Stomach (tissue), 19 donors: ENCODE measurements at places on chromosomes 7 and 10. TPM values are rescaled to one million over a fixed set of nuclear protein-coding genes. Genes with fewer than 3 reads are reported as not detected.

- DNase-seq = peak; percentile 69
- H3K4me1 ChIP-seq = peaks cover 31% of the 10 kb centered on the region
- peak overlapping the region; percentile 75 for H3K27ac ChIP-seq
- no peaks in the 10 kb centered on the region for H3K36me3 ChIP-seq
Observed at GRCh38 chr7:2510909-2511768, 8.4 kb upstream of the LFNG start.

DNA sequence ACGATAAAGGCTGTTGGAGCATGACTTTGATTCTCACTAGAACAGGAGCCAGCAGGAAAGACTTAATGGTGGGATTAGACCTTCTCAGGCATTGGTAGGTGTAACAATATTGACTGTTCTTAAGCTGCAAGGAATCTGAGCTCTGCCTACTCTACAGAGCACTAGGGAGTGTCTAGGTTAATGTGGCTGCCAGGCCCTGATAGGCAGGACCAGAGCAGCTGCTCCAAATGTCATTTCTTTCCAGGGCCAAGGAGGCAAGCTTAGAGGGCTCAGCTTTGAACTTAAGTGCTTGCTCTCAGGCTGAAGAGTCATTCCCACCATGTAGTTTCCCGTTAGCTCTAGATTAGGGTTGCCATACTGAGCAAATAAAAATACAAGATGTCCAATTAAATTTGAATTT is 96.8 kb downstream of the RAB18 start:
- no peak overlapping the region for H3K27ac ChIP-seq
- H3K27me3 ChIP-seq = no peaks in the 10 kb centered on the region
- peaks cover 13% of the 10 kb centered on the region for H3K4me1 ChIP-seq
- no peak for DNase-seq
- H3K36me3 ChIP-seq = no peaks in the 10 kb centered on the region
- no peak overlapping the region for H3K4me3 ChIP-seq

DNA sequence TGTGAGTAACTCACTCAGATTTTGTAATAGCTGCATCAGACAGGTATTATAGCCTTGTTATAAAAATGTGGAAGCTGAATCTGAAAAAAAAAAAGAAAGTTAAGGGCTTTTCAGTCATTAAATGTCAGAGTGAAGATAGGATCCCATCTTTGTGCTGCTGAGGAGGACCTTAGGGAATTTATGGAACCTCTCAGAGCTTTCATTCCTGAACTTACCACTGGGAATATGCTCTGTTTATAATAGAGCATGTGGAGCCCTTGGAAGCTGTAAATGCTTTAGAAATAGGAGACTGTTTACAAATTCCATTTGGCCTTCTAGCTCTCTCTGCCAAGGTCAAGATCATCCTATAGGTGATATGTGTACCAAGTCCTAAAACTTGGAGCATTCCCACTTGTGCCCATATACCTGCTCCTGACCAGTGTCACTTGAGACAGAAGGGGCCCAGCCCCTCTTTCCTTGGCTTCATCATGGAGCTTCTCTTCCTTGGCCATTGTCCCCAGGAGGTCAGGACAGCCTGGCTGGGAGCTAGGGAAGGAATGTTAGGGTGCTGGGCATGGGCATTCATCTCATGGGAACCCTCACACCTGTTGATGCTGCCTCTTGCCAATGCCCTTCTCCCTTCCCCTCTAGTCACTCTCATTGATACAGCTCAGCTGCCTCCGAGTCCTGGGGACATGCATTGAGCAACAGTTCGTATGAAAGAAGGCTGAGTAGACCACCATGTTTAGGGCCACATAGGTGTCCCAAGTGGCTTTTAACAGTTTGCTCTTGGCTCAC is 105.3 kb downstream of the LRRC18 start:
- no peaks in the 10 kb centered on the region for H3K36me3 ChIP-seq
- no peaks in the 10 kb centered on the region for H3K4me1 ChIP-seq
- no peak overlapping the region for H3K4me3 ChIP-seq
- H3K27ac ChIP-seq = no peak overlapping the region
- DNase-seq = no peak

DNA sequence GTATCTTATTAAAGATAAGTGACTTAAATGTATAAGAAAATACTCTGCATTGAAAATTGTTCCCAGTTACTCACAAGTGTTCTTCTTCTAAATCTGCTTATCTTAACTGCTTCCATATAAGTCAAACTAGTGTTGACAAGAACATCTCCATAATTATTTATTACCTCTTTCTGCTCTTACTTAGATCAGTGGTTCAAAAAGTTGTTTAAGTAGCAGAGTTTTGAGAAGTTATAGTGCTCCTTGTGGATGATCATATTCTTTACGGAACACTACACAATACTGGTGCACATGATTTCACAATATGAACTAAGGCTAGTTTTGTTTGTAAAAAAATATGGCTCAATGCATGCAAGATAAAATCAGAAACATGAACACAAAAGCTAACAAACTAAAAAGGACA is 168.4 kb downstream of the SEMA3D start:
- no peak overlapping the region for H3K27ac ChIP-seq
- no peaks in the 10 kb centered on the region for H3K27me3 ChIP-seq
- H3K36me3 ChIP-seq = no peaks in the 10 kb centered on the region

DNA sequence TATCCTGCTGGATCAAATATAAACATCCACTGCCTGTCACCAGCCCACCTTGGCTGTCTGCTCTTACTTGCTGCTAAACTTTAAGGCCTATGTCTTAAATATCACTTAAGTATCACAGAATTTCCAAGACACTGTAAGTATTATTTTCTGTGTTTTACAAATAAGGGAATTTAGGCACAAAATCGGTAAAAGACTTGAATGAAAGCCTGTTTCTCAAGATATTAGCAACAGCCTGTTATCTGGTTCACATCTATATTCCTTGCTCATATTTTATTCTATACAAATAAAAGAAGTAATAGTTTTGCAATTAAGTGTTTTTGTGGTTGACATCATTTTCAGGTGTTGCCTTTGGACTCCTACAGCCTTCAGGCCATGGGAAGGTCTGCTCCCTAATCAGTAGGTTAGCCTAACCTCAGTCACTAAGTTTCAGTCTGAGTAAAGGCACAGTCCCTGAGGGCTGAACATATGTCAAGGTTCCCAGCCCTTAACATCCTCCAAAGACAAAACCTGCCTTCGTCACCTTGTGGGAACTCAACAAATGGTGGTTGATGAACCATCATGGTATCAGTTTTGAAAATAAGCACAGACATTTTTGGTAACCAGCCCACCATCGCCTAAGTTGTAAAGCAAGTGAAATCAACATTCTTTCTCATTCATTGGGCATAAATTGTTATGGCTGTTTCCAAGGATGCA is 127.1 kb downstream of the CREB5 start:
- no peaks in the 10 kb centered on the region for H3K36me3 ChIP-seq
- H3K4me1 ChIP-seq = no peaks in the 10 kb centered on the region
- H3K4me3 ChIP-seq = no peak overlapping the region
- no peak overlapping the region for H3K27ac ChIP-seq

- peak overlapping the region; percentile 61 for H3K27ac ChIP-seq
- no peaks in the 10 kb centered on the region for H3K36me3 ChIP-seq
- no peak for DNase-seq
- peaks cover 48% of the 10 kb centered on the region for H3K4me1 ChIP-seq
- no peak overlapping the region for H3K4me3 ChIP-seq
- no peaks in the 10 kb centered on the region for H3K27me3 ChIP-seq
Observed at GRCh38 chr7:44749992-44750391, 1.3 kb downstream of the ZMIZ2 start.

GRCh38 chr10:59631237-59631636 is 78.4 kb downstream of the SLC16A9 start:
- H3K27me3 ChIP-seq = no peaks in the 10 kb centered on the region
- H3K4me3 ChIP-seq = no peak overlapping the region
- no peaks in the 10 kb centered on the region for H3K4me1 ChIP-seq
- no peak overlapping the region for H3K27ac ChIP-seq
- DNase-seq = no peak

- H3K4me1 ChIP-seq = peaks cover 15% of the 10 kb centered on the region
- H3K4me3 ChIP-seq = no peak overlapping the region
- H3K27me3 ChIP-seq = no peaks in the 10 kb centered on the region
- no peak overlapping the region for H3K27ac ChIP-seq
- H3K36me3 ChIP-seq = no peaks in the 10 kb centered on the region
Observed at GRCh38 chr7:28114056-28114455, 66.5 kb downstream of the JAZF1 start.

DNA sequence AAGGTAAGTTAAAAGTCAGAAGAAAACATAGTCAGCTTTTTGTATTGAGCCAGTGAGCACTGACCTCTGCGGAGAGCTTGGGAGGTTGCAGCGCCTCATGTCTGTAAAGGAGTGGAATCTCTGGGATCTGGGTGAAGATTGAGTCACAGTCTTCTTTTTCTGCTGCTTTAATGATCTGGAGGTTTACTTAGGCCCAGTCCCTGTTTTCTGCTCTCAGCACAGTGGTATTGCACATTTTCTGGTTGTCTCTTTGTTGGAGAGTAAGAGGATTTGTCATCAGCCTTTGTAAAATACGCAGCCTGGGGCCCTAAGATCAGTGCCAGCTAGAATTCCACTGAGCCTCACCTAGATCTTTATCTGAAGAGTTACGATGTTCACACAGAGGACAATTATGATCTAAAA is 58.3 kb upstream of the GJD4 start:
- H3K4me3 ChIP-seq = no peak overlapping the region
- peaks cover 59% of the 10 kb centered on the region for H3K36me3 ChIP-seq
- H3K4me1 ChIP-seq = no peaks in the 10 kb centered on the region

- H3K36me3 ChIP-seq = no peaks in the 10 kb centered on the region
- no peak overlapping the region for H3K4me3 ChIP-seq
- H3K27me3 ChIP-seq = no peaks in the 10 kb centered on the region
- H3K27ac ChIP-seq = peak overlapping the region; percentile 11
Observed at GRCh38 chr10:12689893-12690292, 311.6 kb downstream of the CCDC3 start.

GRCh38 chr10:89115876-89116627 is 91.1 kb downstream of the CH25H start:
- no peaks in the 10 kb centered on the region for H3K4me1 ChIP-seq
- H3K36me3 ChIP-seq = no peaks in the 10 kb centered on the region
- H3K4me3 ChIP-seq = no peak overlapping the region
- no peak overlapping the region for H3K27ac ChIP-seq
- no peaks in the 10 kb centered on the region for H3K27me3 ChIP-seq

DNA sequence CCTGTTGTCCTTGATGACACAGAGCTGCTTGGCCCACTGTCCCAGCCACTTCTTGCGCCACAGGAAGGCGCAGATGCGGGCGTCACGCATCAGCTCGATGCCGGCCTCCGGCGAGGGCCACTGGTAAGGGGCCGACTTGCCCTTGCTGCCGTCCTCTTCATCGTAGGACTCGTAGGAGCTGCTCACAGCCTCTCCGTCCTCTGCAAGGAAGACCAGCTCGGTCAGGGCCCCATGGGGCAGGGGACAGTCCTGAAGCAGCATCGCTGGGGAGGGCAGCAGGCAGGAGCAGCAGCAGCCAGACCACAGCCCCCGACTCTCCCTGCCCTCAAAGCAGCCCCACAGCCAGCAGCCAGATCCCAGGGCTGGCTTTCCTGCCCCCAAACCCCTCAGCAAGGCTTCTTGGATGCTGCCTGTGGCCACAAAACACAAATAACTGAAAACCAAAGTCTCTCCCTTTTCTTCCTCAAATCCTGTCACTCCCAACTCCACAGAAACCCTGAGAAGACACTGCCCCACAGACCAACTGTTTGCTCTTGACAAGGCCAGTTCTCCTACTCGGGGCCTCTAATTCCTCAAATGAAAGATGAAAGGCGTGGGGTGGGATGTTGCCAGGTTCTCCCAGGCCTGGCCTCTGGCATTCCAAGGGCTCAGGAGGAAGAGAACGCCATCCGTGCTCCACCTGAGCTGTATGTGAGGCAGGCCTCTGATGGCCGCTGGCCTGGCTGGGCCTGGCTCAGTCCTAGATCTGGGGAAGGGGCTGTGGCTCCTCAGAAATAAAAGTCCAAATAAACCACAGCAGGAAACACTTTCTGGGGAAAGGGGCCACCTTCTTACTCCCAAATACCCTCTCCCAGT is 76.7 kb downstream of the VWA2 start:
- no peaks in the 10 kb centered on the region for H3K27me3 ChIP-seq
- H3K4me1 ChIP-seq = no peaks in the 10 kb centered on the region
- H3K36me3 ChIP-seq = no peaks in the 10 kb centered on the region
- no peak overlapping the region for H3K27ac ChIP-seq
- no peak for DNase-seq

GRCh38 chr7:22980422-22980821 is 33.5 kb downstream of the HYCC1 start:
- peaks cover 19% of the 10 kb centered on the region for H3K36me3 ChIP-seq
- DNase-seq = no peak
- H3K27ac ChIP-seq = no peak overlapping the region
- H3K4me1 ChIP-seq = no peaks in the 10 kb centered on the region
- no peak overlapping the region for H3K4me3 ChIP-seq

GRCh38 chr10:33773253-33773573 is 438.7 kb upstream of the NRP1 start:
- no peaks in the 10 kb centered on the region for H3K27me3 ChIP-seq
- DNase-seq = no peak
- no peak overlapping the region for H3K4me3 ChIP-seq
- no peak overlapping the region for H3K27ac ChIP-seq

DNA sequence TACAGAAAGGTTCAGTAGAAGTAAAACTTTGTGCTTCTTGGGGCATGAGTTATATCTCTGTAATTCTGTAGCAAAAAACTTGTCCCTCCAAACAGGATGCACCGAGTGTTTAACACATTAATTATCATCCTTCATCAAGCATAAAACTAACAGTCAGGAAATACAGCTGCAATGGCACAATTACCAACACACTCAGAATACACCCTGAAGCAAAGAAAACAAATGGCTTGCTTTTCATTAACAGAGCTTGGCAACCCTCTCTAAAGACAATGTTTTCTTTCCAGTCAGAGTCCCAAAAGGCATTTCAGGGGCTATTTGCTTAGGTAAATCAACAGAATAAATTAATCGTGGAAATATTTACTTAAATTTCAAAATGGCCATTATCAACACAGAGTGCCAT is 107.7 kb downstream of the ICA1 start:
- H3K27ac ChIP-seq = no peak overlapping the region
- peaks cover 28% of the 10 kb centered on the region for H3K36me3 ChIP-seq
- no peaks in the 10 kb centered on the region for H3K27me3 ChIP-seq

DNA sequence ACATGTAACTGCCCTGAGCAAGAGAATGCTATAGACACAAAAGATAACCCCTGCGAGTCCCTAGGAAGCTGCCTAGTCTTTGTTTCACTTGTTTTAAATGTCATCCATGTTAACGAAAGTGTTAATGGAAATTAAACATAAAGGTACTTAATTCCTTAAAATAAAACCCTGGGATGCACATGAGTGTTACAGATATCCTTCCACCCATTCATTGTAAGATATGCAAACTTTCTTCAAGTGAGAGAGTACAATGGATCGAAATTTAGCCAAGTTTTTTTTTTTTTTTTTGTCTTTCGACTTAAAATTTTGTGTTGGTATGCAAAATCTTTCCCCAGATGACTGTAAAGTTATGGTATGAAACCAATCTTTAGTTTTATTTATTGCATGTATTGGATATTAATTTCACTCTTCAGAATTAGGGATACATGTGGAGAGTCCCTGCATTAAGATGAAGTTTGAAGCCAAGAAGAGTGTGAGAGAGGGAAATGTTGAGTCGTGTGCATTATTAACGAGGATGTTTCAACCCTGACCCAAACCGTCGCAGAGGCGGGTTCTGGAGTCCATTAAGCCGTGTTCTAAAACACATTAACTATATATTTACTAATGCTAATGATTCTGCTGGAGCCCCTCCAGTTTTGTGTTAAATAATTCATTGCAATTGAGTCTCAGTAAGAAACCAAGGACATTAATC is 1.6 kb downstream of the CDK14 start:
- peak; percentile 52 for DNase-seq
- no peaks in the 10 kb centered on the region for H3K27me3 ChIP-seq
- peaks cover 28% of the 10 kb centered on the region for H3K4me1 ChIP-seq
- H3K27ac ChIP-seq = no peak overlapping the region

WDR11 gene
- polyA plus RNA-seq = 20.2 TPM

TRIM24 gene
- 5.5 TPM for polyA plus RNA-seq

NPSR1 gene
- not detected for polyA plus RNA-seq

ANKRD7 gene
- polyA plus RNA-seq = 1.3 TPM

SFTPA1 gene
- 0.75 TPM for polyA plus RNA-seq

BPGM gene
- 19.4 TPM for polyA plus RNA-seq
